ENCODE measurements at places on chromosomes 6 and 20.

DNA sequence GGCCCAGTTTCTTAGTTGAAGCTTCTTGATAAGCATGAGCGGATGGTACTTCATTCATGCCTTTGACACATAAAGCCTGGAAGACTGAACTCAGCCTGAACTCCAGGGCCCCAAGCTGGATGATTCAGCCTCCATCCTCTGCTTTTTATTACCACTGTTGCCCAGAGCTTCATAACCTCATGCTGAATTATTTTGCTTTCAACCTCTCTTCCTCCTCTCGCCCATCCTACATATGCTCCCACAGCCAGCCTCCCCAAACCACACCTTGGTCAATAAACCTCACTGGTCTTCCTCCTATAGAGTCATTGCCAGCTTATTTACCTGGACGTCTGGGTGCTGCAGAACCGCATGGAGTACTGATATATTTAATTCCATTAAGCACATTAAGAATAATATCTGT, 59.4 kb downstream of the SLC35B3 start:
- DNase-seq: no peak

DNA sequence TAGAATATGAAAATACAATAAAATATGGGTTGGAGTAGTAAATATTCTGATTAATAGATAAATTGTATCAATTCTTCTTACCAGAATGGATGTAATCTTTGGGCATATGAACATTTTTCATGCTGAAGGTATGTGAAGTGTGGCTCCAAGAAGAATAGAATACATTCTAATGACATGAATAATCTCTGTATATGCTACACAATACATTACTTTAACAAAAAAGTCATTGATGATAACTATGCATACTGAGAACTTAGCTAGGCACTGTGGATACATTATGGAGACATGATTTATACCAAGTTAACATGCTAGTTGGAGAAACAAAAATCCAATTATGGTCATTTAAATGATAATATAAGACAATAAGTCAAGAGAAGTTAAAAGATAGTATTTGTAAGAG, 62.7 kb upstream of the HDAC2 start:
- no peak for DNase-seq

- DNase-seq: no peak
Measured at GRCh38 chr20:42485556-42485955, 704.1 kb downstream of the PTPRT start.

DNA sequence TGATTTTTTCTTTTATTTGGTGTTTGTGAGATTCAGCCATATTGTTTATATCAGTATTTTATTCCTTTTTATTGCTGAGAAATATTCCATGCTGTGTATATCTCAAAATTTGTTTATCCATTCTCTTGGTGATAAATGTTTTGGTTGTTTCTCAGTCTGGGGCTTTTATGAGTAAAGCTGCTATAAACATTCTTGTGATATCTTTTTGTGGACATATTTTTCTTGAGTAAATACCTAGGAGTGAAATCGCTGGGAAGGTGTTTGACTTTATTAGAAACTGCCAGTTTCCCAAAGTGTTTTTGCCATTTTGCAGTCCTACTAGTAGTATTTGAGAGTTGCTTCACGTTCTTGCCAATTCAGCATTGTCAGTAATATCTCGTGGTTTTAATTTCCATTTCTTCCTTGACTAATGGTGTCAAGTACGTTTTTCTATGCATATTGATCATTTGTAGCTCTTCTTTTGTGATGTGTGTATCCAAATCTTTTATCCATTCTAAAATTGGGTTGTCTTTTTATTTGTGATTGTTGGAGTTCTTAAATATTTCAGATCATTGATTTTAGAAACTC, 31.1 kb upstream of the DYNLRB1 start:
- DNase-seq: no peak

- no peak for DNase-seq
Measured at GRCh38 chr6:126698732-126699240, 358.9 kb downstream of the CENPW start.

- DNase-seq: peak; percentile 57
Measured at GRCh38 chr6:42960243-42961019, at the start of gene GNMT. Gene GNMT (plus strand): TSS chr6:42960754. CDS start chr6:42960768, 14 bp downstream.

- DNase-seq: no peak
Measured at GRCh38 chr6:8941577-8941976, 506.2 kb upstream of the SLC35B3 start.

DNA sequence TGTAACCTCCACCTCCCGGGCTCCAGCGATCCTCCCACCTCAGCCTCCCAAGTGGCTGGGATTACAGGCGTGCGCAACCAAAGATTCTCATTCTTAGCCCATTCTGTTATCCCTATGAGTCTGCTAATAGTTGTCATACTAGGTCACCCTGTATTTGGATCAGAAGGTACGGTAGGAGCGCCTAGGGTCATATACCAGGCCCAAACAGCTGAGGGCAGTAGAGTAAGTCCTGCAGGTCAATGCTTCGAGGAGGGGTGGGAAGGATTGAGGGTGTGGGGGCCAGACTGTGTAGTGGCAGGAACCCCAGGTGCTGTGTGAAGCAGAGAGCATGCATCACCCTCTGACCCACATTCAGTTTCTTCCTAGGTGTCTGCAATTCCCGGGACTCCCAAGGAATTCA, 22.7 kb upstream of the POU5F1 start:
- no peak for DNase-seq

- DNase-seq: no peak
Measured at GRCh38 chr6:72742001-72742673, 120.3 kb downstream of the KCNQ5 start.

DNA sequence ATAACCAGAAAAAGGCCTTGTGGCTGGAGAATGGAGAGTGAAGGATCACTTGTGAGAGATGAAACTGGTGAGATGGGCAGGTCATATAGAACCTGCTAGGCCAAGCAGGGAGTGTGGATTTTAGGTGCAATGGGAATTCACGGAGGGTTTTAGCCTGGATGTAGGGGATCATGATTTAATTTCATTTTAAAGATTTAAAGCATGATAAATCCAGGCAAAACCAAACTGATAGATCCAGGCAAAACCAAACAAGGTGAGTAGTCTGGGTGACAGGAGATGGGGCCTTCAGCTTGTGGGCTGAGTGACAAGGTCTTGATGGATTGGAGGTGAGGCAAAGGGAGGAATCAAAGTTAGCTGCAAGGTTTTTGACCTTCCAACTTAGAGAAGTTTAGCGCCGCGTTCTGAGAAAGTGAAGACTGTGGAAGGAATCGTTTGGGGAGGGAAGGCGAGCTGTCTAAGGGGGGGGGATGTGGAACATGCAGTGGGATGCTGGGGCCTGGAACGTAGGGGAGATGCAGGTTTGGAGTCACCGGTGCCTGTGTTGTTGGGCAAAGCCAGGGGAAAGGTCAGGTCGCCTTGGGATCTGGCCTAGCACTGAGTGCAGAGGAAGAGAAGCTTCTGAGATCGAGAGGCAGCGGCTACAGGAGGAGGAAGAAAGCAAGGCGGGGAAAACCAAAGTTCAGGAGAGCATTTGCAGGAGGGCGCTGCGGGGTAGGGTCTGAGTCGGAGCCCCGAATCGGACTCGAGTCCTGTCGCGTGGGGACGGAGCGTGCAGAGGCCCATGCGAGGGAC, 1.3 kb upstream of the PLCG1 start:
- no peak for DNase-seq

DNA sequence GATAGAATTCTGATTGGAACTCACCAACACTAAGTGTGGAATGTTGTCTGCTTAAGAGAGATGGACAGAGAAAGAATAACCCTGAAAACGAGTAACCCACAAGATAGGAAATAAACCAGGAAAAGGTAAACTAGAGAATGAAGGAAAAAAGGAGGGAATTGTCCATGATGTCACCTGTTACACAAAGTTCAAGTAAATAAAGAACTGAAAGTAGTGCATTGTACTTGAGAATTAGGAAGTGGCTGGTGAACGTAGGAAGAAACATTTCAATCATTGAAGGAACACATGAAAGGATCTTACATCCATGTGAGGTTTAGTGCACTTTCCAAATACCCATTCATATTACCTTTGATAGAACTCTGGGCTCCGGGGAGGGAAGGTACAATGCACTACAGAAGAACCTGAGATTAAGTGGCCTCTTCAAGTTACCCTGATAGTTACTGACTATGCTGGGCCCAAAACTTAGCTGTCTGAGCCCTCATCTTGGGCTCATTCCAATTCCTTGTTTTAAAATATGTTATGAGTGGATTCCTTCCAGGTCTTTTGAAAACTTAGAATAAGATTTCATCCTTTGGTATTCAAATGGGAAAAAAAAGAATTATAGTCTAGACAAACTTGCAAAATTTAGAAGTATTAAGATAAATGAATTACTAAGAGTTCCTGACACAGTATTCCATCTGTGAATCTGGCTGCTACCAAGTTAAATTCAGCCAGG, 1.1 kb upstream of the STX7 start:
- no peak for DNase-seq

GRCh38 chr20:64131406-64131805, 24.0 kb upstream of the NPBWR2 start:
- peak; percentile 31 for DNase-seq

GRCh38 chr6:159007510-159007909, 7.5 kb upstream of the RSPH3 start:
- DNase-seq: no peak
